Lung (tissue), 17 donors: ENCODE measurements at places on chromosomes 6 and 20. TPM values are rescaled to one million over a fixed set of nuclear protein-coding genes. Genes with fewer than 3 reads are reported as not detected.
A peak's percentile ranks its signal among the peaks of the same experiment; 100 is the strongest.

- H3K27ac ChIP-seq, result peak overlapping the region; percentile 41
- H3K4me3 ChIP-seq, result no peak overlapping the region
- DNase-seq, result peak; percentile 48
These were observed 45.4 kb downstream of the AKAP12 start for GRCh38 chr6:151285122-151285521.

DNA sequence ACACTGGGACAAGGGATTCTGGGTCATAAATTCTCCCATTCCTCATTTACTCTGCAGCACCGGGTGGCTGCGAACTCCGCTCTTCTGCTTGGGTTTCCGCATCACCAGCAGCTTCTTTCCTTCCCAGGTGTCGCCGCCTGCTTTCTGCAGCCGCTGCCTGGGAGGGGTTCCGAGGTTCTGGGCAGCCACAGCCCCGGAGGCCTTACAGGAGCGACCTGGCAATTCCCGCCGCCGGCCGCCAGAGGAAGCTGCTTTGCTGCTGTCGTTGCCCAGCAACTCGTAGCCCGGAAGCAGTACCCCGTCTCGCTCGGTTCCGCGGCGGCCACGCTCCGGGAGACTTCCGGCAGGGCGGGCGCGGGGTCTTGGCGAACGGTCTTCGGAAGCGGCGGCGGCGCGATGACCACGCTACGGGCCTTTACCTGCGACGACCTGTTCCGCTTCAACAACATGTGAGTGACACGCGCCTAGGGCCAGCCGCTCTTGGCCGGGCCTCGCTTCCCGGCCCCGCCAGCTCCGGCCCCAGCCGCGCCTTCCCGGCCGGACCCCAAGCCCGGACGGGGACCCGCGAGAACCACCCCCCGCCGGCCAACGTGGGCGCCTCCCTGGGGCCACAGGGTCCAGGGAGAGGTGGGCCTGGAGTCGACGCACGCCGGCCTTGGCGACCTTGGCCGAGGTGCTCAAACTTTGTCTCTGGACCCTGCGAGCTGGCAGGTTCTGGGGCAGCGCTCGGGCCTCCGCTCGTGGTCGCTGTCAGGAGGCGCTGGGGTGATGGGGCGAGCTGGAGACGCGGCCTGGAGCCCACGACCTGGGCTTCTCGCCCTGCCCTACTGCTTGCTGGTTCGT is at the start of gene NAA20:
TSS of gene NAA20 (plus strand) at position 362 of the 843 bp plus-strand sequence. CDS start at position 397, 35 bp downstream.
- peak within 1 kb of the TSS; percentile 96 for H3K4me3 ChIP-seq
- H3K27me3 ChIP-seq, result no peaks in the 10 kb centered on the region
- peak; percentile 93 for DNase-seq
- H3K4me1 ChIP-seq, result peaks cover 10% of the 10 kb centered on the region
- H3K27ac ChIP-seq, result peak within 1 kb of the TSS; percentile 50

DNA sequence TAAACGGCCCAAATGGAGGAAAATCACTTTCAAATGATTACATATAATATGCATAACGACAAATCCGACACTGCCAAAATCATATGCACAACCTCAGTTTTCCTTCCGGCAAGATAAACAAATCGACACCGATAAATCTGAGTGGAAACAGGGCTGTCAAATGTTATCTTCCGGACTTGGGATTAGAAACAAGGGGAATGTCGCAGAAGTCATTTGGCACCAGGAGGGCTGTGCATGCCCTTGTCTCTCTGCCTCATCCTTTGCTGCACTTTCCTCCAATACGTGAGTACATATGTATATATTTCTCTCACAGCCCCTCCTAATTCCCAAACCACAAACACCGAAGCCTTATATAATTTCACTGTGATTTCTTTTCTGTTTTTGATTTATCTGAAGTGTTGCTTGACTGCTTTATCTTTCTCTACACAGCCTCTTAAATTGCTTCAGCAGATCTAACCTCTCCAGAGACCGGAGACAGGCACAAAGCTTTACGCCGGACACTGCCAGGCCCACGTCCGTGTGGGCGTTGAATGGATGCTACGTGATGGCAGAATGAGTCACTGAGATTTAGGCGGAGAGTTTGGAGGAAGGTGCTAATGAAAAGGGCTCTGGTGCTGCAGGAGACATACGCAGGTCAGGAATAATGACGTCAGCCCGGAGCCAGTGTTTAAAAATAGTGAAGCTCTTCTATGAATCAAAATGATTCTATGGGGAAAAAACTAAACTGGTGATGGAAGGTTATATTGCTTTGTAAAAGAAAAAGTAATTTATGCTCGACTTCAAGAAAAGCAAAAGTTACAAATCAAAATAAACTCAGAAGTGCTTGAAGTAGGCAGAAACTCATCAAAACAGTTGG is 21.0 kb upstream of the PRELID3B start:
- DNase-seq, result peak; percentile 16
- H3K36me3 ChIP-seq, result no peaks in the 10 kb centered on the region
- no peak overlapping the region for H3K27ac ChIP-seq
- peaks cover 14% of the 10 kb centered on the region for H3K27me3 ChIP-seq

- no peaks in the 10 kb centered on the region for H3K27me3 ChIP-seq
- H3K27ac ChIP-seq, result no peak overlapping the region
- no peaks in the 10 kb centered on the region for H3K36me3 ChIP-seq
- DNase-seq, result no peak
These were observed 404.4 kb upstream of the GJE1 start for GRCh38 chr6:141728330-141728729.

DNA sequence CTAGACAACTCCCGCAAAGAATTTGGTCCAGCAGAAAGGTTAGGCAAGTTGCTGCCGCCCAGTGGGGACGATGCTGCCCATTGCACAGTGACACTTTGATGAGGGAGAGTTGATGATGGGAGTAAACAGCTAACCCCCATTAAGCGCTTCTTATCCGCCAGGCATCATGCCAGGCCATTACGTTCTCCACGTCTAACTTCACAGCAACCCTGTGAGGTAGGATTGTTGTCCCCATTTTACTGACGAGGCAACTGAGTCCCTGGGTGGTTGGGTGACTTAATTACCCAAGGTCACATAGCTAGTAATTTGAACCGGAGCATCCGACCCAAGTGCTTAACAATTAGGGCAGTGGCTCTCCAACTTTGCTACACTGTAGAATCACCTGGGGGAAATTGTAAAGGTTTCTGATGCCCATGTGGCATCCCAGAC is 738 bp downstream of the RALGAPB start:
- peaks cover 5% of the 10 kb centered on the region for H3K4me1 ChIP-seq
- no peaks in the 10 kb centered on the region for H3K27me3 ChIP-seq
- peak overlapping the region; percentile 84 for H3K4me3 ChIP-seq

Gene MUCL3
- 6.4 TPM for polyA plus RNA-seq

Gene SLC17A3
- polyA plus RNA-seq, result not detected

Gene STMND1
- polyA plus RNA-seq, result 4.6 TPM

Gene OR2H2
- polyA plus RNA-seq, result not detected
